ENCODE measurements at places on chromosomes 7 and 10. TPM values are rescaled to one million over a fixed set of nuclear protein-coding genes. Genes with fewer than 3 reads are reported as not detected.

The GHRHR gene
- total RNA-seq, result not detected

The LRRC61 gene
- 37.3 TPM for total RNA-seq

DNA sequence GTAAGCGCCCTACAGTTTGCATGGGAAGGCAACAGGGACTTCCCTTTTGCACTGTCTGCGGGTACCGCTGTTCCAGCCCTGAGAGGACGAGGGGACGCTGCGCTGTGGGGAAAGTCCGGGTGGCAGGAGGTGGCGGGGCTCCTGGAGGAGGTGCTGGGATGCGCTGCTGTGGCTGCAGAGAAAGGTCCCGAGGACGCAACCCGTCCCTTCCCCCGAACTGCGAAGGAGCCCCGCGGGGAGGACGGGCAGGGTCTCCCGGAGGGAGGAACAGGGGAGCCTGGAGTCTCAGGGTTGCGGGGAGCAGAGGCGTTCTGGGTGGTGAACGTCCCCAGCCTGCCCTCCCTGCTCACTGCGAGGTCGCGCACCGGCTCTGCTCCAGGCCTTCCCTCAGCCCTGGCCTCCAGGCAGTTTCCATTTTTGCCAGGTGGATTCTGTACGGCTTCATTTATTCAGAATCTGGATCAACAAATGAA, 91.6 kb downstream of the CXCL12 start:
- no peak for DNase-seq

GRCh38 chr10:55410415-55410885, 609.4 kb upstream of the PCDH15 start:
- DNase-seq, result no peak

DNA sequence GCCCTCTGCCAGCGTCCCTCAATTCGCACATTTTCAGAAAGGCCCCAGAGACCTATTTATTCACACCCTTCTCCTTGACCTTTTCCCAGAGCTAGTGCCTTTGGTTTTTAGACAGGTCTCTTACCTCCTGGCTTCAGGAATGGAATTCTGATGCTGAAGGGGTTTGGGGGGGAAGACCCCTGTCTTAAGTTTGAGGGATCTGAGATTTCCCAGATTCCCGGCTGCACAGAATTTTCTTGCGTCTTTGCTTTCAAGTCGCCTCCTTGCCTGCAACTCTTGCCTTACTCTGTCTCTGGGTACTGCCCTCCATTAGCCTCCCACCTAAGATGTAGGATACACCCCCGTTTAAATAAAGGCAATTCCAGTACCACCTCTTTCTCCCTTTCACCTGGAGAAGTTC, 1.9 kb downstream of the GATA3 start:
- no peak for DNase-seq

DNA sequence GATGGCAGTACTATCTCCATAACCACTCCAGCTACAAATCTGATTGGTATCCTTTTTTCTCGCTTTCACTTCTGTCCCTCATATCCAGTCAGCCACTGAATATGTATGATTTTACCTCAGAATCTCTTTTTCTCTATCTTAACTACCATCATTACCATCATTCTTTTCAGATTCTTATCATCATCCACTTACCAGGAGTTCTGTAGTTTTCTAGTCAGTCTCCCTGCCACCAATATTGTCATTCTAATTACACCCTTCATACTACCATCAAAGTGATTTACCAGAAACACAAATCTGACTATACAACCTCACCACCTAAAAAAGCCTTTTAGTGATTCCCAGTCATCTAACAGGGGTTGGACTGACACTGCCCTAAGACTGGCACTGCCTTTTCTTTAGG, 64.9 kb upstream of the TMEM140 start:
- no peak for DNase-seq

DNA sequence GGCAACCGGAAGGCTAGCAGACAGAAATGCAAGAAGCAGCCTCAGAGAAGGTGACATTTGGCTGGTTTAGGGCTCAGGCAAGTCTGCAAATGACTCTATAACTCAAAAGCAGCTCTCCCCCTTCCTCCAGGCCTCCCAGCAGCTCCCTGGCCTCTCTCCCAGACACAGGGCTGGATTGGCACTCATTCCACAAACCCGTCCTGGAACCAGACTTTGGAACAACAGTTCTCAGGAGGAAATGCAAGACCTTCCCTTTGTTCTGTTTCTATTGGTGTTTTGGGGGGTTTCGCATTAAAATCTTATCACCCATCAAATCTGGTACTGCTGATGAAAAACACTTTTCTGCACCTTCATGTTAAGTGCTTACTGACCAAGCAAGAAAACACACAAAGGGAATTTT, 40.3 kb upstream of the EFCAB10 start:
- no peak for DNase-seq

- DNase-seq, result no peak
Measured at GRCh38 chr7:27188386-27189294, 3.6 kb upstream of the HOXA11 start.

Measured in activated T-cell treated with anti-CD3 and anti-CD28 coated beads, Interleukin-2, amount 50 U/mL, for 72 hours (primary cell).